ENCODE measurements at places on chromosomes 12 and 14.
A peak's percentile ranks its signal among the peaks of the same experiment; 100 is the strongest.

- peak; percentile 15 for DNase-seq
Measured at GRCh38 chr12:5276327-5276880, 155.5 kb upstream of the NTF3 start.

DNA sequence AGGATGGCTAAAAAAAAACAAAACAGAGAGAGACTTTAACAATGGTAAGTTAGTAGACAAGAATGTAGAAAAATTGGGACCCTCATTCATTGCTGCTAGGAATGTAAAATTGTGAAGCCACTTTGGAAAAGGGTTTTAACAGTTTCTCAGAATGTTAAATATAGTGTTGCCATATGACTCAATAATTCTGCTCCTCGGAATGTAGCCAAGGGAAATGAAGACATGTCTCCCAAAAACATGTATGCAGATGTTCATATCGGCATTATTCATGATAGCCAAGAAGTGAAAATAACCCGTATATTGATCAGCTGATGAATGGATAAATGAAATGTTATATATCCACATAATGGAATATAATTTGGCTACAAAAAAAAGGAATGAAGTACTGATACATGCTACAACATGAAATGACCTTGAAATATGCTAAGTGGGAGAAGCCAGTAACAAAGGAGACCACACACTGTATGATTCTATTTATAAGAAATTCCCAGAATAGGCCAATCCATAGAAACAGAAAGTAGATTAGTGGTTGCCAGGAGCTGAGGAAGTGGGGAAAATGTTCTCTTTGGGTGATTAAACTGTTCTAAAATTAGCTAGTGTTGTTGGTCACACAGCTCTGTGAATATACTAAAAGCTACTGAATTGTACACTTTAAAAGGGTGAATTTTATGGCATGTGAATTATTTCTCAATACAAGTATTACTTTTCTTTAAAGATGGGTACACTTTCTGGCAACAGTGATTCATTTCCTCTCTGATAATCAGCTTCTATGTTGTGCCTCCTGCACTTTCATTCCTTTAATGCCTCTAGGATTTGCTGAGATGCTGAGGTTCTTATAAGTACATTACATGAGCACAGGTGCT lies 132.5 kb downstream of the DAAM1 start:
- DNase-seq, result peak; percentile 47

- DNase-seq, result no peak
Measured at GRCh38 chr12:88518863-88519403, 61.3 kb downstream of the KITLG start.

DNA sequence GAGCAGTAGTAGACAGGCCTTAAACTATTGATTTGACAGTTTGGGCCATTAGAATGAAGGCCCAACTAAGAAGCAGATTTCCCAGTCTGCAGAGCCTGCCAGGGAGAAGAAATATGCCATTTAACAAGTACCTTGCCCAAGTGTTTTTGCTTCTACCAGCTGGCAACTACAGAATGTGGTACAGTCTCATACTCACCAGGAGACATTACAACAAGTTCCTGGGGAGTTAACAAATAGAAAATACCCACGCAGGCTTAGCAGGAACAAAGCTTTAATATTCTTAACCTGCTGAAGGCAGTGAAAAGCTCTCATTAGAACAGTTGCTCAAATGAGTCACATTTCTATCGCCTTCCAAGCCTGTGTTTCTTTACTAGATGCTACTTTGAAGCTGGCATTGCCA lies 241.0 kb downstream of the TMEM117 start:
- DNase-seq, result peak; percentile 39

DNA sequence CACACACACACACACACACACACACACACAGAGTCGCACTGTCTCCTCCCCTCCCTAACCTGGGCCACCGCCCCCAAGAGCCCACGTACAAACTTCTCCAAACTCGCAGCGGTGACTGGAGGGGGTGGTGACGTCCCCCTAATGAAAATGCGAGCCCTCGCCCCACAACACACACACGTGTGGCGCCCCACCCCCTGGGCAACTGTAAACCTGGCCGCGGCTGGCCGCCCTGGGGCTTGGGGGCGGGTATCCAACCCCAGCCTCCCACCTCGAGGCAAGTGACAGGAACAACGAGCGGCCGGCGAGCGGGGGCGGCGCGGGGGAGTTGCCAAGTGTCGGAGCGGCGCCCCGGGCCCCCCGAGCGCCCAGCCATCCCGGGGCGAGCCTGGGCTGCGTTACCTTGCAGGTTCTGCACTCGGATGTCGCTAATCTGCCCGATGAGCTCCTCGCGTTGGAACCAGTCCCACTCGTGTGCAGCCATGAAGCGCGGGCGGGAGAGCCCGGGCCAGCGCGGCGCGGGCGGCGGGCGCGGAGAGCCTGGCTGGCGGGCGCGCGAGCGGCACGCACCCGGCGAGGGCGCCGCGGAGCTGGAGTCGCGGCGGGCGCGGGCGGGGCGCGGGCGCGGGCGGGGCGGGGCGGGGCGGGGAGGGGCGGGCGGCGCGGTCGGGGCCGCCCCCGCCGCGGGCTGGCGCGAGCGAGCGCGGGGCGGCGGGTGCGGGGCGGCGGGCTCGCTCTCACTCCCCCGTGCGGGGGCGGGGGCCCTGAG lies at the start of gene CLMN:
Gene CLMN, minus strand, starts transcription at position 597 of the 766 bp plus-strand sequence. Its CDS starts 116 bp downstream, at position 481.
- peak; percentile 71 for DNase-seq

GRCh38 chr12:45415393-45415817 lies 199.5 kb downstream of the ANO6 start:
- no peak for DNase-seq

GRCh38 chr14:53927171-53927570 lies 29.5 kb downstream of the BMP4 start:
- no peak for DNase-seq

- peak; percentile 13 for DNase-seq
Measured at GRCh38 chr14:105582639-105583038, 56.3 kb downstream of the TMEM121 start.

GRCh38 chr14:94946244-94946643 lies 176.3 kb upstream of the GSC start:
- DNase-seq, result no peak

- DNase-seq, result no peak
Measured at GRCh38 chr12:26519462-26519861, 313.5 kb downstream of the ITPR2 start.

- no peak for DNase-seq
Measured at GRCh38 chr12:127401005-127401404, 866.0 kb upstream of the TMEM132C start.

- peak; percentile 19 for DNase-seq
Measured at GRCh38 chr14:89466944-89467343, 49.9 kb upstream of the FOXN3 start.

GRCh38 chr12:27213830-27214787 lies 30.0 kb upstream of the STK38L start:
- DNase-seq, result no peak

GRCh38 chr14:68440820-68441219 lies 352.0 kb downstream of the ZFP36L1 start:
- no peak for DNase-seq

DNA sequence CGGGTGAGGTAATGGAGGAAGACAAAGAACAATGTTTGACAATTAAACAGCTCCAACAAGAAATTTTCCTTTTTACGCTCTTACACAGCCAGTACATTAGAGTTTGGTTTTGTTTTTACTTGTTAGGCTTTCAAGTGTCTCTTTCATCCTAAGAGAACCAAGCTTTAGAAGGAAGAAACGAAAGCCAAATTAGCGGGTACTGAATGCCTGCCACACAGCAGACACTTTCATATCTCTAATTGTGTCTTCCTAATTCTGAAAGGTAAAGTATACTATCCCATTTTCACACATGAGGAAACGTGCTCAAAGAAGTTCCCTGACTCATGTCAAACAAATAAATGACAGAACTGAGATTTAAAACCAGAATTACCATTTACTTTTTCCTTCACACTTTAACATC lies 65.0 kb downstream of the CDK17 start:
- DNase-seq, result no peak

GRCh38 chr12:32483499-32483898 lies 84.1 kb downstream of the FGD4 start:
- peak; percentile 74 for DNase-seq

- no peak for DNase-seq
Measured at GRCh38 chr12:56894698-56895368, 39.4 kb downstream of the SDR9C7 start.

All from Ammon's horn (tissue), 1 donor.